ENCODE measurements at places on chromosomes 13 and 19.
A peak's percentile ranks its signal among the peaks of the same experiment; 100 is the strongest.

DNA sequence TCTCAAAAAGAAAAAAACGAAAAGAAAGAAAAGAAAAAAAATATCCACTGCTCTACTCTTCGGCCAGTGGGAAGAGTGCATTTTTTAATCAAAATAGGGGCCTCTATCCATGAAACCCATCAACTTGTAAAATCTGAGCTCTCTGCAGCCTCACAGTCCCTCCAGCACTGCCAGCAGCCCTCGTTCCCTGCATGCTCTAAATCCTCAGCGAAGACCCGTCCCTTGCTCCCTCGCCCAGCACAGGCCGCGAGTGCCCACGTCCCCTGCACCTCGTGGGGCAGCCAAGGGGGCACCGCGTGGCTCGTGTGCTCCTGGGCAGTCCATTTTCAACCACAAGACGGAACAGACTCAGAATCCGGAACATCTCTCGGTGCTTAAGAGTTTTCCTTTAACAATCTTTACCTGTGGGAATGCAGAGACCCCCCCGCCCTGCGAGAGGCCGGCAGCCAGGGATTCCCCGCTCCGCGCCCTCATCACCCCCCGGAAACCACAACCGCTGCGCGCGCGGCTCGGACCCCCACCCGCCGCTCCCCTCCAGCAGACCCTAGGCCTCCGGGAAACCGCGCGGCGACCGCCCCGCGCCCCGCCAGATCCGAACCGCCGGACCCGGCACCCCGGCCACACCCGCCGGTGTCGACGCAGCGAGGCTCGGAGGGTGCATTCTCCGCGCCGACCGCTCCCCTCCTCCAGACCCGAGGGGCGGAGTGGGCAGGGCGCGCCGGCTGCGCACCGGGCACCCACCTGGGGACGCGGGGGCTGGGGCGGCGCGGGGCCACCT lies 638 bp downstream of the ANKRD27 start:
- DNase-seq = no peak

- peak; percentile 46 for DNase-seq
Measured at GRCh38 chr19:1067341-1067957, 482 bp downstream of the ARHGAP45 start.

DNA sequence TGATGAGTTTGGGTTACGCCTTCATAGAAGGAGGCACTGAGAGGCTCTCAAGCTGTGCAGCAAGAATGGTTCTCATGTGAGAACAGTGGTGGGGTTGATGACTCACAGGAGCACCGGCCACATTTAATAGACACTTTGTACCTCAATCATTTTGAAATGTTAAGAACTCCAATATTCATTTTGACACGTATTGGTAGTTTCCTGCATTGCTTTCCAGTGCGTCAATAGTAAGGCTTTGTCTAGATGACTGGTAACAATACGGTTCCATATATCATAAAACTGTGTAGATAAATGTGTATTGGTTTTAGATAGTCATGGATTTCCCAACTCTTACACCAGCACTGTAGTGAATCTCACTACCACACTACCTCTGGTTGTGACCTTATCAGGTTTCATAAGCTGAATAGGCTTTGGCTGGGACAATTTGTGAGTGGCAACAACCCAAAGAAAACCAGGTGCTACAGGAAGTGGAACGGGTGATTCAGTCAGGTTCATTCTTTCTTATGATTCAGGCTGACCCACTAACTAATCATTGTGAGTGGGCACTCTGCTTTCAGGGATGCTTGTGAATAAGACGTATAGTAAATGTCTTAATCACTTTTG lies 362.6 kb downstream of the KLF5 start:
- no peak for DNase-seq

DNA sequence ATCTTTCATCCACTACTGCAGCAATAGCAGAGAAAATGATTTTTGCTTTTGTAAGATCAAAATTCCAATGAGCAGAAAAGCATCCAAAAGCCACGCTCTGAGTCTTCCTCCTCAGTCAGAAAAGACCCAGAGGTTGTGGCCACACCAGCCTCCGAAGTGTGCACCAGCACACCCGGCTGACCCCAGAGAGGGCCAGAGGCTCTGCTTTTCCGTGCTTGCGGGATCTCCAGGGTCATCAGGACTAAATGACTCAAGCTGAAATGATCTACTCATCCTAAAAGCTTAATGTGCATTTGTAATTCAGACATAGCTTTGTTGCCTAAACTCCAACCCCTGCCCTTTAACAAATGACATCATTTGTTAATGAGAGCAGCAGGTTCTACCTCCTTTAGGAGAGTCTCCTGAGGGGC lies 16.5 kb downstream of the RXFP2 start:
- DNase-seq = no peak

DNA sequence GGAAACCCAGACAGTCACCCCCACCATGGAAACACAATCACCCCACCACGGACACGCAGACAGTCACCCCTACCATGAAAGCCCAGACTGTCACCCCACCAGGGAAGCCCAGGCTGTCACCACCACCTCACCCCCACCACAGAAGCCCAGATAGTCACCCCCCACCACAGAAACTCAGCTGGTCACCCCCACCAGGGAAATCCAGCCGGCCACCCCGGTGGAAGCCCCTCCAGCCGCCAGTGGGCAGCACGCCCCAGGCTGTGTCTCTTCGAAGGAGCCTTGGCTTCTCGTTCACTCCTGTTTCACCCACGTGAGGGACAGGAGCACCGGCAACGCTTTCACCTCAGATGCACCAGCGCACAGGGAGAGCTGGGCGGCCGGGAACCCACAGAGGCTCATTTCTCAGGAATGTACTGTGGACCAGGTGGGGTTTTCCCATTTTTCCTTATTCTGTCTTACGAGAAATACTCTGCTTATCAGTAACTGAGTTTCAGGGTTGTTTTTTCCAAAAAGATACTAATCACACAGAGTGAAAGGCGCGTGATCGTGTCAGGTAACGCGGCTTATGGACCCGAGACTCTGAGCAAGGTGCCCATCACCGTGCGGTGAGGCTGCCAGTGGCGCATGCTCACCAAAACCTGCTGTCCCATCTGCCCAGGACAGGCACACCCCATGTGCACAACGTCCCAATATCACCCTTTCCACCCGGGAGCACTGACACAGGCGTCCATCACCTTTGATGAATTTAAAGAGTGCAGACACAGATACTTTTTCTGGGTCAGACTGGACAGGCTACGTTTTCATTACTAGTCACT lies 28.0 kb downstream of the CARS2 start:
- DNase-seq = no peak

DNA sequence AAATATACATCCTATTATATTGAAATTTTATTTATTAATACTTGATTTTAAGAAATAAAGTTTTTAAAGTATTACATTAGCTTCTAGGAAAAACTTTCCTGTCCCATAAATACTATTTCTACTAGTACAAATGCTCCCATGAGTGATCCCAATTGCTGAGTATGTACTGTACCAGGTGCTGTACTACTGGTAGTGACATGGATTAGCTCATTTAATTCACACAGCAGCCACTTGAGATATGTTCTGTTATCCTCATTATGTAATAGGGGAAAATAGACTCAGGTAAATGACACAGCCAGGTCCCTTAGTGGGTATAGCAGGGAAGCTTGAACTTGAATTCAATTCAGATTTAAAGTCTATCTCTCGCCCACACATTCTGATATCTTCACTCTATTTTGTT lies 363.1 kb downstream of the FGF14 start:
- DNase-seq = no peak

GRCh38 chr13:24995225-24995804 lies 100.6 kb upstream of the PABPC3 start:
- DNase-seq = peak; percentile 81

GRCh38 chr19:49556412-49557398 lies 23.7 kb downstream of the NOSIP start:
- no peak for DNase-seq

- DNase-seq = no peak
Measured at GRCh38 chr13:23183292-23183691, 2.5 kb downstream of the SGCG start.

DNA sequence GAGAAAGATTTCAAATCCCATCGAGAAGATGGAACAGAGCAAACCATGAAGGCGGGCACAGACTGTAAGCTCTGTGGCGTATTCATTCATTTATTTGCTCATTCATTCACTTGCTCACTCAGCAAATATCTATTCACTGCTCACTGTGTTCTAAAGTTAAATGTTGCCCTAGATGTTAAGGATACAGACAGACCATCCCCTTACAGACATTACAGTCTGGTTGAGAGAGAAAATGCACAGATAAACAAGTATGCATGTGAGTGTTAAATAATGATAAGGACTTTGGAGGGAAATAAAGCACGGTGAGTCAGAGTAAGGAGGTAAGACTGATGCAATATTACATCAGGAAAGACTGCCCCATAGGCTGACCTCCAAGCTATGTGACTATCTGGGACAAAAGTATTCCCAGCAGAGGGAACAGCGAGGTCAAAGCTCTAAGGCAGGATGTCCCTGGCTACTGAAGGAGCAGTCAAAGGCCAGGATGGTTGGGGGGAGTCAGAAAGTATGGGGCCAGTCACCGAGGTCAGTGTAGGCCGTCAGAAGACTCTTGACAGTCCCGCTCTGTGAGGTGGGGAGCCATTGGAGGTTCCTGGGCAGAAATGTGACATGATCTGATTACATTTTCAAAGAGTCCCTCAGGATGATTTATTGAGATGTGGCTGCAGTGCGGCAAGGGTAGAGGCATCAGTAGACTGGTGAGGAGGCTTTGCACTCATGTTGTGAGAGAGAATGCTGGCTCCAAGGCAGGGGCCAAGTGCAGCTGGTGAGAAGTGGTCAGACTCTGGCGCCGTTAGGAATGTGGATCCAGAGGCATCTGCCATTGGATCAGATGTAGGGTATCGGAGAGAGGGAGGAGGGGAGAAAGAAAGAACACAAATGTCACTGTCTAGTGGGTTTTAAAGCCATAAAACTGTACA lies 37.9 kb downstream of the MBNL2 start:
- no peak for DNase-seq

DNA sequence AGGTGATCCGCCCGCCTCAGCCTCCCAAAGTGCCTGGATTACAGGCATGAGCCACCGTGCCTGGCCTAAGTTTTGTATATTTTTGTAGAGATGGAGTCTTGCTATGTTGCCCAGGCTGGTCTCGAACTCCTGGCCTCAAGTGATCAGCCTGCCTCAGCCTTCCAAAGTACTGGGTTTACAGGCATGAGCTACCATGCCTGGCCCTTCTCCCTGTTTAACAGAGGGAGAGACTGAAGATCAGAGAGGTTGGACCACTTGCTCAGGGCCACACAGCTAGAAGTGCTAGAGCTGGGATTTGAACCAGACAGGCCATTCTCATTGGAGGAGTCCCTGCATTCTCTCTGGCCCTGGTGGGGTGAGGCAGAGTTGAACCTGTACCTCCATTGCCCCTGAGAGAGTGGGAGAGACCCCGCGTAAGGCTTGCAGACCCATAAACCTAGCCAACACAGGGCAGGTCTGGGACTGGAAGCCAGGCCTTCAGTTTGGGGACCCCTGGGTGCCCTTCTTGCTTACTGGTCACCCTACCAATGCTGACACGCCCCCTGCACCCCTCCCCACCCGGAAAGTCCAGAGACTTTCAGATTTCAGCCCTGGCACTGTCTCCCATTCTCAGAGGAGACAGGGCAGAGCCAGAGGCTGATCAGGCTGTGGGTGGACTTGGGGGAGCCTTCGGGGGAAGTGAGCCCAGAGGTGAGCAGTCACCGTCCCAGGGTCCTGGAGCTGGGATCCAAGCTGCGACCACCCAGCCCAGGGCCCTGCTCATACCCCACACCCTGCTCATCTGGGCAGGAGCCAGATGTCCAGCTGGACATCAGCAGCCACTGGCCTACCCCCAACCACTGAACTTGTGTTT lies 13.3 kb downstream of the TTYH1 start:
- DNase-seq = no peak

DNA sequence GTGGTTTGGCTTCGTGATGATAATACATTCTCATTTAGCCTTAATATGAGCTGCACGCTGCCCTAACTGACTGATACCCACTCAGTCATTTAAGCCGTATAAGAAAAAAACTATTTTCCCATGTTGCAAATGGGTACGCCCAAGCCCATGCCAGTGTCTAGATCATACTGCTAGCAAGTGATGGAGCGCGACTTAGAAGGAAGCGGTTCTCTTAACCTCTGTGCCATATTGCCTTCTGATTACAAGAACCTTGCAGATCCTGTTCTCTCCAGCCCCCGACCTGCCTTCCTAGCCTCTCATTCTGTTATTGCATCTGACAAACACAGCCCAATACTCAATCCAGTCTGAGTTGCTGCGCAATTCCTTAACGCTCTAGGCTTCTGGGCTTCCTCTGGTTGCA lies 603 bp downstream of the GPALPP1 start:
- DNase-seq = no peak

GRCh38 chr13:73034901-73035300 lies 23.9 kb upstream of the KLF5 start:
- DNase-seq = no peak

DNA sequence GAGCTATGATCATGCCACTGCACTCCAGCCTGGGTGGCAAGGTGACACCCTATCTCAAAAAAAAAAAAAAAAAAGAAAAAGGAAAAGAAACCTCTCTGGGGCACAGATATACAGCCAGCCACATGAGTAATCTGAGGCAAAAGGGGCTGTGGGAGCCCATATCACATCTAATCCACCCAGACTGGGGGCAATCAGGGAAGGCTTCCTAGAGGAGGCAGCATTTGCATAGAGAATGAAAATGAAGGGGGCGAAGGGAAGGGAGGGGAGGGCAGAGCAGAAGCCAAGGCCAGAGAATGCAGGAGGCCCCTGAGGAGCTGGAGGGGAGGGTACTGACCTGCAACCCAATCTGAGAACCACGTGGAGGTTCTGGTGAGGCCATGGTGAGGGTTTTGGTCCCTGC lies 13.2 kb downstream of the STXBP2 start:
- no peak for DNase-seq

GRCh38 chr19:1133471-1133929 lies 29.7 kb downstream of the GPX4 start:
- peak; percentile 75 for DNase-seq

GRCh38 chr13:65613004-65613403 lies 1617.1 kb downstream of the PCDH9 start:
- DNase-seq = no peak
